ENCODE measurements at places on chromosomes 6 and 20. TPM values are rescaled to one million over a fixed set of nuclear protein-coding genes. Genes with fewer than 3 reads are reported as not detected.
A peak's percentile ranks its signal among the peaks of the same experiment; 100 is the strongest.

DNA sequence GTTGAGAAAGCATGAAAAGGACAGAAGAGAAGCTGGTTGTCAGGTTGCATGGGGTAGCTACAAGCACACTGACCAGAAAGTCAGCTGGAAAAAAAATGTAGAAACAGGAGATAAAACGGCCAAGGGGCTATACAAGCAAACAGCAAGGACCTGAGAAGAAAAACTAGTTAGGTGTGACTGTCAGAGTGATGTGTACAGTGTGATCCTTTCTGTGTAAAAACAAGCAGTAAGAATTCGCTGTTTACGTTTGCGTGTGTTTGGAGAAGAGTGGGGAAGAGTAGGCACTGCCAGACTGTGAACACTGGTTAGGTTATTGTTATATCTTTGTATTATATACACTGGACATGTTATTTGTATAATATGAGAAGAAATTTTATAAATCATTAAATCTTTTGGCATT is 28.1 kb downstream of the PTPN1 start:
- no peaks in the 10 kb centered on the region for H3K27me3 ChIP-seq
- peak overlapping the region; percentile 60 for H3K27ac ChIP-seq
- H3K4me3 ChIP-seq = no peak overlapping the region
- DNase-seq = no peak
- no peaks in the 10 kb centered on the region for H3K36me3 ChIP-seq

The METTL24 gene
- not detected for total RNA-seq

DNA sequence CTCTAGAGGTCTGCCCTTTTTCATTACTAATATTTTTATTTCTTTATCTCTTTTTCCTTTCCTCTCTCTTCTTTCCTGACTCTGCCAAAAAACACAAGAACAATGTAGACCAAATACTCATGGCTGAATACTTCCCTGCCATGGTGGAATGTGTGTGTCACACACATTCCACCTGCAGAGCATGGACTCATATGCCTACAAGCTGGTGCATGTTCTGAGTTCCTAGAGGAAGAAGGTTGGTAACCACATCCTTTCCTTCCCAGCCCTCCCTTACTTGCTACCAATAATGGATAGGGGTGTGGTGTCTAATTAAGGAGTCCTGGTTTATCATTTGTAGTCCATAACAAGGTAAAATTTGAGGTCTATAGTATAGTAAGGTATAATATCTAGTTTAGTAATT is 15.2 kb upstream of the CST9L start:
- no peaks in the 10 kb centered on the region for H3K36me3 ChIP-seq
- no peak overlapping the region for H3K4me3 ChIP-seq
- no peak overlapping the region for H3K27ac ChIP-seq
- no peaks in the 10 kb centered on the region for H3K4me1 ChIP-seq

DNA sequence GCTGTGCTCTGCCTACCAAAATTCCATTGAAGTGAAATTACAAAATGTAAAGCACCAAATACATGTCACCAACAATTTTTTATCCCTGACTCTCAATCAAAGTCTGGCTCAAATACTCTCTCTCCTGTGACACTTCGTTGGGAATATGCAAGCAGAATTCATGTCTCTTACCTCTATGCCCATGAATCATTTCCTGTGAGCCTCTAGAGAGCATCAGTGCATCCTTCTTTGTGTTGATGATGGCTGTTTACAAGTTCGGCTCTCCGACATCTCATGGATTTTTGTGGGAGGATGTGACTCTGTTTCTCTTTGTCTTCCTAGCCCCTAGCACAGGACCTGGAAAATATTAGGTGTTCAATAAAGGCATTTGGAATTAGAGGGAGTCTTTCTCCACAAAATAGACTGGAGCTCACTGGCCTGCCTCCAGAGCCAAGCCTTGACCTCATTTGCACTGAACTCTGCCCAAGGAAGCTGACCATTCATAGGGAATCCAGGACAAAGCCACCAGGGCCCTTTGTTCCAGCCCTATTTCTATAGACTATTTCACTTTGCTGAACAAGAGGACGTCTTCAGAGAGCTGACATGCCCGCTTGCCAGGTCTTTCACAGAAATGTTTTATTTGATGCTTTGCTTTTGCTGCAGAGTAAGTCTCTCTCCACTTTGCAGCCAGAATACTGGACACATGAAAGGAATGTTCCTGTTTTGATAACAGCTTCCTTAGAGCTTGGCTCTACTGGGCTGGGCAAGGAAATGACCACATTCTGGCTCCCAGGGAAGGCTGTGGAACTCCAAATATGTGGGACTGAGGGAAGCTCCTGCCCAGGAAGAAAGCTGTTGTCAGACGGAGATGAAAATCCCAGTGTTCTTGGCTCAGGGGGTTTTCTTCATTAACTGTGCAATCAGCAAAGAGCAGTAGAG is 194.5 kb upstream of the CDYL start:
- H3K4me3 ChIP-seq = peak overlapping the region; percentile 20
- H3K27me3 ChIP-seq = no peaks in the 10 kb centered on the region
- no peak for DNase-seq
- H3K36me3 ChIP-seq = peaks cover 13% of the 10 kb centered on the region
- H3K4me1 ChIP-seq = peaks cover 56% of the 10 kb centered on the region

GRCh38 chr6:132643547-132643946 is 15.4 kb downstream of the TAAR1 start:
- H3K27me3 ChIP-seq = peaks cover 15% of the 10 kb centered on the region
- no peaks in the 10 kb centered on the region for H3K36me3 ChIP-seq
- H3K4me1 ChIP-seq = peaks cover 5% of the 10 kb centered on the region
- no peak overlapping the region for H3K27ac ChIP-seq
- no peak overlapping the region for H3K4me3 ChIP-seq

The STMND1 gene
- not detected for total RNA-seq

GRCh38 chr6:37239950-37240713 is 17.4 kb upstream of the TBC1D22B start:
- peaks cover 70% of the 10 kb centered on the region for H3K4me1 ChIP-seq
- no peak overlapping the region for H3K4me3 ChIP-seq
- DNase-seq = no peak
- H3K27ac ChIP-seq = peak overlapping the region; percentile 100
